Peyer's patch (tissue), 4 donors: ENCODE measurements at places on chromosomes 3 and 15.

DNA sequence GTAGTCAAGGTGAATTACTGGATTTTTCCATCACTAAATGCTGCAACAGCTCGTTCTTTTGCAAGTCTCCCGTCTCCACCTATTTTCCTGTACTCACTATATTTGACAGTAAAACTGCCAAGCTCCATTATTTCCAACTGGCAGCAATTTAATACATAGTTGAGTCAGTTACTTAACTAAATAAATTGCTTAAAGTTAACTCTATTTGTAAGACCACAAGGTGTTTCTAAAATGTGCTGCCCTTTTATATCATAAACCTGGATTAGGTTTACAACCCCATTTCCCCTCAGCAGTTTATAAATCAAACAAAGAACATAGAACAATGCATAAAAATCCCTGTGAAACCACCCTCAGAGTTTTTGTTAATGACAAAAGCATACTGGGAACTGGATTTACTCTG is 211.4 kb upstream of the DPH6 start:
- DNase-seq: no peak

DNA sequence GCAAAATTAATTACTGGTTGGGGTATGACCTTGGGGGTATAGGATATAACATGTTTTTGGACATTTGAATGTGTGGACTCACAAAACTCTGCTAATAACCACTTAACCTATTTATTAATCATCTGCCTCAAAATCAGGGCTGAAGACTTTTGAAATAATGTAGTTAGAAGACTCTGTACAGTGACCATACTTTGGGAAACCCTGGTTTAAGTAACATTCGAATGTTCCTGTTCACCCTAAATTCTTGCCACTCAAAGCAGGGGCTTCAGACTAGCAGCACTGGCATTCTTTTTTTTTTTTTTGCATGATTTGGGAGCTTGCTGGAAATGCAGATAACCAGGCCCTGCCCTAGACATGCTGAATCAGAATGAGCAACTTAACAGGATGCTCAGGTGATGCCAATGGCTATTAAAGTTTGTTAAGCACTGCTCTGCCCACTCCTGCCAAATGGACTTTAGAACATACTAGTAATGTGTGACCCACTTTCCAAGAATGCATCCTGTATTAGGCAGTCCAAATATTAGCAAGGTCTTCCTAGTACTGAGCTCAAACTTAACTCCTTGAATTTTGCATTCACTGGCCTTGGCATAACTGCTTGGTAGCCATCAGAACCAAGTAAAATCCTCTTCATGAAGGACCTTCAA is 12.7 kb upstream of the ST3GAL6 start:
- no peak for DNase-seq

- no peak for DNase-seq
Observed at GRCh38 chr15:43879386-43880355, 52.9 kb downstream of the WDR76 start.

- no peak for DNase-seq
Observed at GRCh38 chr3:36372534-36372935, 7.8 kb upstream of the STAC start.

- no peak for DNase-seq
Observed at GRCh38 chr3:115982629-115983028, 359.3 kb downstream of the GAP43 start.

- peak; percentile 53 for DNase-seq
Observed at GRCh38 chr3:40877631-40878463, 321.5 kb upstream of the CTNNB1 start.

- DNase-seq: peak; percentile 99
Observed at GRCh38 chr3:122415762-122416654, at the start of gene WDR5B. Gene WDR5B, minus strand, starts transcription at chr3:122416062. Its CDS starts 534 bp downstream, at chr3:122415528.

DNA sequence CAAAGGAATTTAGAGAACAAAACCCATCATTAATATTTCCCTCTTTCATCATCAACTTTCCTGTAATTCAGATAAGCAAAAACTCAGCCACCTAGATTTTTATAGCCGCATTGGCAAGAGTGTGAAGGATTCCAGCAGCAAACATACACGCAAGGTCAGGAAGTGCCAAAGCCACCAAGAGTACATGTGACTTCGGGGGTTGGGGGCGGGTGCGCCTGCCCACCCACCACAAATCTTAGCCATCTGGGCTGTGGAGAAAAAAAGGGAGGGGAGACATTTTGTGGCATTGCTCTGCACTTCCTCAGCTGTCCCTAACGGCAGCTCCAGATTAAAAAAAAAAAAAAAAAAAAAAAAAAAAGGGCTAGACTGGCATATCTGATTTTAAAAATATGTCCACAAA is 148.4 kb downstream of the TNIK start:
- no peak for DNase-seq

- DNase-seq: no peak
Observed at GRCh38 chr15:62502451-62502850, 337.4 kb upstream of the C2CD4B start.

- DNase-seq: no peak
Observed at GRCh38 chr3:17047162-17047561, 162.4 kb downstream of the PLCL2 start.

DNA sequence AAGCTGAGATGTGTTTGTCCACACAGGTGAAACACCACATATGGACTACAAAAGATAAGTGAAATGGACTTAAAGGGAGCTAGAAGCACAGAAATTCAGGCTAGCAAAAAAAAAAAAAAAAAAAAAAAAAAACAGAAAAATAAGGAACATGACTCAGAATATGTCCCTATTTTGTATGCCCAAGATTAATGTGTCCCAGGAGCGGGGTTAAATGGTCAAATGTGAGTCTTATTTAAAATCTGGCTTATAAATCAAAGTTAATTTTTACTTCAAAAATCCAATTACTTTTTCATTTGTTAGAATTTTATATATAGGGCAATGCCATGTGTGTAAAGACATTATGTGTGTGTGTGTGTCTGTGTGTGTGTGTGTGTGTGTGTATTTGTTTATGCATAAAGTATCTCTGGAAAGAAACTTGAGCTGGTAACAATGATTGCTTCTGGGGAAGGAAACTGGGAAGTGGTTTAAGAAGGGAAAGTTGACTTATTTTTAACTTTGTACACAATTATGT is 986.5 kb downstream of the ROBO2 start:
- no peak for DNase-seq

- no peak for DNase-seq
Observed at GRCh38 chr3:5140230-5140621, 18.1 kb downstream of the ARL8B start.
